Left colon (tissue), 2 donors: ENCODE measurements at places on chromosomes 12 and 14. TPM values are rescaled to one million over a fixed set of nuclear protein-coding genes. Genes with fewer than 3 reads are reported as not detected.

GRCh38 chr14:68939893-68940613 lies 39.0 kb downstream of the ACTN1 start:
- peak; percentile 82 for DNase-seq

GRCh38 chr14:49581209-49582112 lies 4.7 kb downstream of the RPS29 start:
- DNase-seq: no peak

GRCh38 chr14:105466531-105467248 lies 7.9 kb upstream of the CRIP2 start:
- no peak for DNase-seq

Gene SYT10
- total RNA-seq: 0.34 TPM

Gene LMNTD1
- not detected for total RNA-seq
